M059J (cell line): ENCODE measurements at places on chromosomes 4 and X.
A peak's percentile ranks its signal among the peaks of the same experiment; 100 is the strongest.

DNA sequence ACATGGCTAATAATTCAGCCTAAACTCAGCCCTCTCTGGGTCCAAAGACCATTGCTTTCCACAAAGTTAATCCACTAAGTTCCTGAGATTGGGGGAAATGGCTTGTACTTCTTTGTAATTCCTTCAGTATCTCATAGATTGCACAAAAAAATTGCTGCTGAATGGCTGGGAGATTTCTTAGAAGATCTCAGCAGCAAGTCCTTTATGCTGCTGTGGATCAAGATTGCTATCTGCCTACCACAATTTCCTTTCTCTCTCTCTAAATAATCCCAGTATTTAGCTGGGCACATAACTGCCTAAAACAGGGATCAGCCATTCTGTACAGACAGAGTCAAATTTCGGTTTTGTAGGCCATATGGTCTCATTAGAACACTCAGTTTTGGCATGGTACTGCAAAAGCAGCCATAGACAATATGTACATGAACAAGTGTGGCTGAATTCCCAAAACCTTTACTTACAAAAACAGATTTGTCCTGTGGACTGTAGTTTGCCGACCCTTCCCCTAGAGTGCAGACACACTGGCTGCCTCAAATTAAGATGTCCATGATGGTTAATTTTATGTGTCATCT is 18.5 kb upstream of the HOPX start:
- no peak for DNase-seq

DNA sequence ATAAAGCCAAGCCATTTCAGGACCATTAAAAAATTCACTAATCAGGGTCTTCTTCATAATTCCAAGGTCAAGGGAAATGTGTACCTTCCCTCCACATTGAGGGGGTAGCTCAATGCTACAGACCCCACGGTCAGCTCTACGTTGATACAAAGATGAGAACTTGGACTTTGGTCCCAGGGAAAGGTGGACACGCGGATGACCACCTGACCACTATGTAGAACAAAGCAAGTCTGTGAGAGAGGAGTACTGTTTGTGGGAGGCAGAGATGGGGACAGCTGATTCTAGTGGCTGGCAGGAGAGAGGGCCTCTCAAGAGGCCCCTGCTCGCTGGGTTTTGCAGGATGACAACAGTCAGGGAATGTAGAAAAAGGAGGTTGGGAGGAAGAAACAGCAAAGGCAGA is 58.0 kb downstream of the SLC2A9 start:
- DNase-seq, result no peak

- peak; percentile 98 for DNase-seq
Observed at GRCh38 chr4:25172961-25173915, 13.0 kb upstream of the SEPSECS start.

- DNase-seq, result no peak
Observed at GRCh38 chr4:80393970-80394250, 58.4 kb downstream of the CFAP299 start.

GRCh38 chr4:40255393-40256281 is 58.8 kb downstream of the RHOH start:
- peak; percentile 99 for DNase-seq

GRCh38 chr4:185383451-185383850 is 12.3 kb downstream of the LRP2BP start:
- no peak for DNase-seq
